ENCODE measurements at places on chromosomes 1 and 21.

DNA sequence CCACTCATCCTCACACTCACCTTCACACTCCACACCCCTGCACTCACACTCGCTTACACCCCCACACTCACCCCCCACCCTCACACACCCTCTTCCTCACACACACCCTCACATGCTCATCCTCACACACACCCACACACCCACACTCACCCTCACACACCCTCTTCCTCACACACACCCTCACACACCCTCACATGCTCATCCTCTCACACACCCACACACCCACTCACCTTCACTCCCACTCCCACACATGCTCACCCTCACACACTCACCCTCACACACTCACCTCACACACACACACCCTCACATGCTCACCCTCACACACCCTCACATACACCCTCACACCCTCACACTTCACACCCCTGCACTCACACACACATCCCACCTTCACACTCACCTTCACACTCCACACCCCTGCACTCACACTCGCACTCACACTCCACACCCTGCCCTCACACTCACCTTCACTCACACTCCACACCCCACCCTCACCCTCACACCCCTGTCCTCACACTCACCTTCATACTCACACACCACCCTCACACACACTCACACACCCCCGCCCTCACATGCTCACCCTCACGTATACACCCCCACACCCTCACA, 42.6 kb upstream of the EDN2 start:
- DNase-seq: no peak

DNA sequence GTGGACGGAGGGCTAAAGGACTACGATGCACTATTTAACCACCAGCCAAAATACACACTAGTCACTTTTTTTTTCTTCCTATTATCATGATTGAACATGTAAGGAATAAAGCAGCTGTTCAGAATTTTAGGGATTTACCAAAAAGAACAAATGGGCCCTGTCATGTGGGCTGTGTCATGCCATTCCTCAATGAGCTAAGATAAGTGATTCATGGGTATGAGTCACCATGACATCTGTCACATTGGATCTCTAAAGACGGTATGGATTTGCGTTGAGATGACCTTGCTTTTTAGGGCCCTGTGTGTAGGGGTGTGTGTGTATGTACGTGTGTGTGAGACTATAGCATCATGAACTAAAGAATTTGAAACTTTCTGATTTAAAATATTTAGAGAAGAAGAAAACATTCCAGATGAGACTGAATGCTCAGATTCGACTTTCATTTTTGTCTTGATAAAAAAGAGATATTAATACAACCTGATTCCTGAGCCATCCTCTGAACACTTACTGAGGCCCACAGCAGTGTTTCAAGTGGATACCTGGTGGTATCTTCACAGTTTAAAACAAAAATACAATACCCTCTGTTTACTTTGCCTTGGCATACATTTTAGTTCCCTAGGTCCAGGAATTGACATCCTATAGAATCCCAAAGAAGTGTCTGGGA, 246.1 kb upstream of the DUSP10 start:
- peak; percentile 86 for DNase-seq

GRCh38 chr1:223417444-223417843, 24.2 kb downstream of the CCDC185 start:
- DNase-seq: no peak

DNA sequence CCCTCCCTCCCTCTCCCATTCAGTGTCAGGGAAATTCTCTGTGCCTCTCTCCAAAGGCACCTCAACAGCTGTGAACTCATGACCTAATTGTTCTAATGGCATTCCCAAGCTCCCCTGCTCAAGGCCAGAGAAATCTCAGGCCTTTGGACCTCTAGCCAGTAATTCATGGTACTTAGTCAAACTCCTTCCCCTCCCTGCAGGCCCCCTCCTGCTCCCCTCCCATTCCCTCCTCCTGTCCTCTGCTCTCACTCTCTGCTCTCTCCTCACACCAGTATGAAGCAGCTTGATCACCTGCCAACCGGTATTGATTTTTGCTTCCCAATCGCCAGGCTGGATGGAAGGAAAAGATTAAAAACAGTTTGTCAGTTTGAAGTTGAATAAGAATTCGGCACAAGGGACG, 370.5 kb upstream of the PBX1 start:
- no peak for DNase-seq

GRCh38 chr1:59516881-59517280, 220.0 kb downstream of the FGGY start:
- no peak for DNase-seq

DNA sequence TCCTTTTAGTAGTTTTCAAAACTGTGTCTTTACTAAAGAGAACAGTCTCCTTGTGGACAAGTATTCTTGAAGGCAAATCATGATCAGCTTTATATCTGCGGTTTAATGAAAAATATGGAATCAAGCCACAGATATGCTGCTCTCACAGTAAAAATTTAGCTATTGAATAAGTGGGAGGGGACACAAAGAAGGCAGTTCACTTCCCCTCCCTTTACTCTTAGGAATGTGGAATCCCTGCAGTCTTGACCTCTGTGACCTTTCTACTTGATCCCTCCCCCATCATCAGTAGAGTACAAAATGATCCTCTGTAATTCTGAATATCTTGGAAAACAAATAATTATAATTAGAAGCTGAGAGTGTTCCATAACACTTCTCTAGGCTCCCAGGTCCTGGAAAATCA, 136.7 kb upstream of the HOOK1 start:
- DNase-seq: peak; percentile 75

DNA sequence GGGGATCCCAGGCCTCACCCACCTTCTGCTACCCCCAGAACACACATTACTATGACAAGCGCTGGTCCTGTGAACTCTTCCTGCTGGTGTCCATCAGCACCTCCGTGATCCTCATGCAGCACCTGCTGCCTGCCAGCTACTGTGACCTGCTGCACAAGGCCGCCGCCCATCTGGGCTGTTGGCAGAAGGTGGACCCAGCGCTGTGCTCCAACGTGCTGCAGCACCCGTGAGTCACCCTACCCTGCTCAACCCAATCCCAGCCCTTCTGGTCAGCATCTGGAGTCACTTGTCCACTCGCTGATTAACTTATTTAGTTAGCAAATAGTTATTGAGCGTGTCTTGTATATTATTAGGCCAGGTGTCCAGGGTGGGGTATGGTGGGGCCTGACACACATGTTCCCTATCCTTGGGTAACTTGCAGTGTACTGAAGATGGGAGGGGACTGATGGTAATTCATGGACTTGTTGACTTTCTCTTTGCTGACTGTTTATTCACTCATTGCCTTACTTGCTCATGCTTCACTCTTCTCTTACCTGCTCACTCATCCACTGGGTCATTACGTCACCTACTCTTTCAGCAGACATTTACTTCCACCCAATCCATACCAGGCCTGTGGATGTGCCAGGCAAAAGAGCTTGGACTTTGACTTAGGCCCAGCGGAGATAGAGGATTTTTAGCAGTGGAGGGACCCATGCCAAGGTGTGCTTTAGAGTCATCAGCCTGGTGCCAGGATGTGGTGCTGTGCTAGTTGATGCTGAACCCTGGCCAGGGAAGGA, 12.9 kb upstream of the KPNA6 start:
- DNase-seq: no peak

- DNase-seq: no peak
Observed at GRCh38 chr1:110060034-110060661, 10.3 kb downstream of the ALX3 start.

DNA sequence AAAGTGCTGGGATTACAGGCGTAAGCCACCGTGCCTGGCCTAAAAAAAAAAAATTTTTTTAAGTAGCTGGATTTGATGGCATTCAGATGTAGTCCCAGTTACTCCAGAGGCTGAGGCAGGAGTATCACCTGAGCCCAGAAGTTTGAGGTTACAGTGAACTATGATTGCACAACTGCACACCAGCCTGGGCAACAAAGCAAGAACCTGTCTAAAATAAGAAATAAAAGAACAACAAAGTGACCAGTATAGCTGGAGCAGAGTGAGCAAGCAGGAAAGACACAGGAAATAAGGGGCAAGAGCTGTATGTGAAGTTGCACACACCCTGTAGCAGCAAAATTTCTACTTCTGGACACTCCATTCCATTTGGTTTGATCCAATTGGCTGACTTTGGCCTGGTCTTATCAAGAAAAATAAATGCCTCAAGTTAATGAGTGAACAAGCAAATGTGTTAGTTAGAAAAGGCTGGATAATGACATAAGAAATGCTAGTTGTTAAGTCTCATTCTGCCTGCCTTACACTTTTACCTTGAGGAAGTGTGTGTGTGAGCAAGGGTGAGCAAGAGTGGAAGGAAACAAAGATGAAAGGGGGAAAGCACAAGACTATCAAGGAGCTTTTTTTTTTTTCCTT, 7.9 kb downstream of the ATP5IF1 start:
- no peak for DNase-seq

DNA sequence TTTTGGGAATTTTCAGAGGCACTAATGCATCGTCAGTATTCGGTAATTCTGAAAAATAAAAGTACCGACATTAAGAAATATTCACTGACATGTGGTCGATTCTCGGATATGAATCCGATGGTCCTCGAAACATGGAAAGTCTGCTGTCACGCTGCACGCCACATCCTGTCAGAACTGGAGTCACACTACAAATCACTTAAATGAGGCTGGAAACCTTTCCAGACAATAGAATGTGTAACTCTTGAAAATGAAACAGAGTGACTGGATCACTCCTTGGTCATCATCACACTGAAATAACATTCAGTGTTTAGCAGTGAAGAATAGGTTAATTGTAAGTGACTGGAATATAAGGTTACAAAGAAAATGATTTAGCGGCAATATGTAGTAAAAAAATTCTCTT, 620.1 kb upstream of the ADAMTS5 start:
- DNase-seq: no peak

GRCh38 chr1:209064850-209065706, 518.4 kb upstream of the CAMK1G start:
- DNase-seq: no peak

GRCh38 chr21:37098751-37099150, 25.7 kb downstream of the TTC3 start:
- DNase-seq: no peak

- no peak for DNase-seq
Observed at GRCh38 chr1:111219557-111220286, 7.8 kb upstream of the CHI3L2 start.

DNA sequence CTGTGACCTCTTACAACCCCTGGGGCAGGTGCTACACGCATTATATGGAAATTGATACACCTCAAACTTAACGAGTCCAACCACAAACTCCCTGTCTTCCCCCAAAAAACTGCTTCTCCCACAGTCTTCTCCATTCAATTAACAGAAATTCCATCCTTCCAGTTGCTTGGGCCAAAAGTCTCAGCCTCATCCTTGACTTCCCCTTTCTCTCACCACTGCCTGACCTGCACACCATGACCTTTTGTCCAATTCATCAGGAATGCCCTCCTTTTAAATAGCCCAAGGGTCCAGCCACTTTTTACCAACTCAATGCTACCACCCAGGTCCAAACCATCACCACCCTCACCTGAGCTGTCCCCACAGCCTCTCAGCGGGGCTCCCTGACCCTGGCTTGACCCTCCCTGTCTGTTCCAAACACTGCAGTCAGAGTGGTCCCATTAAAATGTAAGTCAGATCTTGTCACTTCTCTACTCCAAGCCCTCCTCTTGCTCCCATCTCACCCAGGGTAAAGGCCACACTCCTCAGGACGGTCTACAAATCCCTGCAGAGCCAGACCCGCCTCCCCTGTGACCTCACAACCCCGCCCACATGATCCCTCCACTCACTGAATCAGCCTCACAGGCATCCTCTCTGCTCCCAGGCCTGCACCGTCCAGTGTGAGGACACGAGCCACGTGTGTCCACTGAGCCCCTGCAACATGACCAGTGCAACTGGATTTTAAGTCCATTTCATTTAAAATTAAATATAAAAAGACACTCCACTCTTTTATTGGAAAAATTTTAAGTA, 18.5 kb downstream of the KCNN3 start:
- no peak for DNase-seq

DNA sequence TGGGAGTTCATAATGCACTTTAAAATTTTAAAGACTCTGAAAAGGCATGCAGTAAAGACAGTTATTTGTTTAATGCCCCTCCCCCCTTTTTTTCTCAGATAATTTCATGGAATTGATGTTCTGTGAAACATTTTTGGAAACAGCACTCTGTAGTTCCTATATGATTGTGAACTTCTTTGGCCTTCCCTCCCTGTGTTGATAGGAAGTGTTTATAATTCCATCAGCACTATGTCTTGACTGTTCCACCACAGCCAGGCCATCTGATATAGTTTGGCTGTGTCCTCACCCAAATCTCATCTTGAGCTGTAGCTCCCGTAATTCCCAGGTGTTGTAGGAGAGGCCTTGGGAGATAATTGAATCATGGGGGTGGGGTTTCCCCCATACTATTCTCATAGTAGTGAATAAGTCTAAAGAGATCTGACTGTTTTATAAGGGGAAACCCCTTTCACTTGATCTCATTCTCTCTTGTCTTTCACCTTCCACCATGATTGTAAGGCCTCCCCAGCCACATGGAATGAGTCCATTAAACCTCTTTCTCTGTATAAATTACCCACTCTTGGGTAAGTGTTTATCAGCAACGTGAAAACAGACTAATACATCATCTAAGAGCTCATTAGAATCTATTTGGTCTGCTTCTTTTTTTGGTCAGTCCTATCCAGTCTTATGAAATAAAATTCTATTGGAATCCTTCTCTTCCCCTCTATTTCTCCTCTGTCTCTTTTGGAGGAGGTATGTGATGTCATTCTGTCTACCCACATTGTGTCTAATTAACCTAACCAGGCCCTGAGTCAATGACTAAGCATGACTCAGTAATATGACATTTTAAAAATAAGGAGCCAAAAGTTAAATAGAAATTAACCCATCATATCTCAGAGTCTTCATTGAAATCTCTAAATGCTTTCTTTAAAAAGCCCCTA, 8.9 kb downstream of the CCDC185 start:
- peak; percentile 75 for DNase-seq

GRCh38 chr1:115255154-115255553, 82.9 kb downstream of the NGF start:
- DNase-seq: peak; percentile 72

DNA sequence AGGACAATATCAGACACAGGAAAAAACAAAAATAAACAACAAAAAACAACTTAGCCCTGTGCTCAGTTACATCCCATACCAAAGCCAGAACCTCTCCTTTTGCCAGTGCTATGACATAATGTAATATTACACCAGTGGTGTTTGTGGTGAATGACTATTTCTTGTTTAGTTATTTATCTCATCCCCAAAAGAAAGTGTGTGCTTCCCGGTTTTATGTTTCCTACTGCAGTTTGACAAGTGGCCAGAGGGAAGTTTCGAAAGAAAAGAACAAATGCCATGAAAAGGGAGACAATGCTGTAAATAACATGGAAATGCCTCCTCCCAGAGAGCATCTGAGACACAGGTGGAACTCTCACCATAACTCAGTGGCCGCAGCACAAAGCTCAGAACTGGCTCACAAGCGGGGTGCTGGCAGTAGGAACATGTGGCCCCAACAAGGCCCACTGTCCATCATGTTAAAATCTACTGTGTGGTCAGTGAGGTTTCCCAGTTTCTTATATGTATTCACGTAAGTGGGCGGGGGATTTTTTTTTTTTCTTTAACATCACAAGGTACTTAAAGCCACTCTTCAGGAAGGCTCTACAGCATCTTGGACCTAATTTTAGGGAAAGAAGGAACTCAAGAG, 158.2 kb downstream of the BARHL2 start:
- DNase-seq: no peak

GRCh38 chr1:32372149-32372756, 9.9 kb downstream of the TSSK3 start:
- no peak for DNase-seq

Data from fibroblast of skin of scalp (primary cell).